Fibroblast of lung (primary cell): ENCODE measurements at places on chromosomes 3 and 15.

GRCh38 chr3:141383555-141384129 is 15.3 kb downstream of the ZBTB38 start:
- peak; percentile 95 for DNase-seq

GRCh38 chr3:59082106-59082505 is 32.3 kb upstream of the CFAP20DC start:
- no peak for DNase-seq

- DNase-seq: peak; percentile 93
Observed at GRCh38 chr3:41317718-41318117, 118.4 kb downstream of the CTNNB1 start.

DNA sequence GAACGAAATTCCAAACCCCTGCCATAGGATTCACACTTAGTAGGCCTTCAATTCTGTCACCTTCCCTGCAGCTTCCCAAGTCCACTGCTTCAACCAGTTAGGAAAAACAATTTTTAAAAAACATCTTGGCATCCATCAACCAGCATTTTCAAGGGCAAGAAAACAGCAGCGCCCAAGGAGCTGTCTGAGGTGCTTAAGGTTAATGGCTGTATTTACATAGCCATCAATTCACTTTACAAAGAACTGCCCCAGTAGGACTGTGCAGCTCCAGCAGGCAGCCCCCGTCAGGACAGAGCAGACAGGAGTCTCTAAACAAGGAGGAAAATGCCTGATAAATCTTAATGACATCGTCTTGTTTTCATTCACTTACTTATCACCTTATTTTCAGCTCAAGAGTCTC is 13.3 kb downstream of the TAFA4 start:
- peak; percentile 2 for DNase-seq

DNA sequence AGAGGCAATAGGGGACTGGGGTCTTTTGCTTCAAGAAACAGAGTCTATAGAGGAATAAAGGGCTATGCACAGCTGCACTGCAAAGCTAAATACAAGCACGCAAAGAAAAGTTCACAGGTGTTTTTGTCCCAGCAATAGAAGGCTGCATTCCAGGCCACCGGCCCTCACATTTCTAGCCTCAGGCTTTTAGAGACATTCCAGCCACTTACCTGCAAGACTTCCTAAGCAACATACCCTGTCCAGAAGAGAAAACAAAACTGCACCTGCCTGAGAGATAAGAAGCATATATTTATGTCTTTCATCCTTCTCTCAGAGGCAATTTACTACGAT is 220.5 kb downstream of the OPA1 start:
- no peak for DNase-seq

DNA sequence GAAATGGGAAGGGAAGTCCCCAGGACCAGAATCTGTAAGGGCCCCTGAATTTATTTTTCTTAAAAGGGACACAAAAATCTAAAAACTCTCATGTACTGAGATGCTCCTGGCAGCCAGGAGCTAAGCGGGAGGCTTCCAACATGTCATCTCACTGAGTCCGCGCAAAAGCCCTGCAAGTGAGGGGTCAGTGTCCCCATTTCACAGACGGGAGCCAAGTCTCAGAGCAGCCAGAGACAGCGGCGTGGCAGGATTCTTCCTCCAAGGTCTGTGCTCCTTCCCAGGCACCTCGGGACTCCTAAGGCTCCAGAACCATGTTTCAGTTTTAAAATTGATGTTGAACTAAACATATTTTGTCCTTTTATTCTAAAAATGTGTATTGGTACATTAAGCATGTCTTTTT is 114.8 kb downstream of the ADCY5 start:
- no peak for DNase-seq

DNA sequence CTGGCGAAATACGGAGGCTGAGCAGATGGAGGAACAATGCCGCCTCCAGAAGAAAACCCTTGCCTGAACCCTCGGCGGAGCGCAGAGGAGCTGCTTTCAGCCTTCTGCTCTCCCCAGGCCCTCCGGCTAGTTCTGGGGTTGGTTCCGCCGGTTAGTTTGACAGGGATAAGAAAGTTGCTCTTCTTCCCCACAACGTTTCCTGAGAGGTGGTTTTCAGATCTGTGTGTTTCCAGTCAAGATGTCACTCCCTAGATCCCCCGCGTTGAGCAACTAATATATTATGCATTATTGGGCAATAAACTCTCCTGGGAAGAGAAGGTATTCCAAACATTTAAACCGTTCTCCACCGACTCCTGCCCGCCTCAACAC is 551 bp downstream of the NLGN1 start:
- DNase-seq: no peak

DNA sequence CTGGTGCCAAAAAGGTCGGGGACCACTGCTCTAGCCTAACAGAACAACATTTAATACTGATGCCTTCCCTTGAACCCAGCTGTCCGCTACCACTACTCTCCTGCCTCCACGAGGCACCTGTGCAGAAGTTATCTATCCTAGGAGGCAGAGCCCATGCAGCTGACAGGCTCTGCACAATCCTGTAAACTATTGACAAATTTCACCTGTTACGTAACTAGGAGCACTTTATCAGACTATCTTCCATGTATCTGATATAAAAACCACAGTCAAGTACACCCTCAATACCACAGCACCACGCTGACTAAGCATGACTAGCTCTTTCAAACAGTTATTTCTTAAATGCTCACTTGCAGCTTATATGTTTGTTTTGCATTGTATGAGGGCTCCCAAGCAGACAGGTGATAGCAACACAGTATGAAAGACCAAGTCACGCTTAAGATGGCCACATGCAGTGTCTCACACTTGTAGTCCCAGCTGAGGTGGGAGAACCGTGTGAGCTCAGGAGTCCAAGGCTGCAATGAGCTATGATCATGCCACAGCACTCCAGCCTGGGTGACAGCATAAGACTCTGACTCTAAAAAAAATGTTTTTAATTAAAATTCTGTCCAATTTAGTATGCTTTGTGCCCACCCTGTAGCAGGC is 4.5 kb upstream of the IL17RC start:
- peak; percentile 56 for DNase-seq

- no peak for DNase-seq
Observed at GRCh38 chr15:29570121-29570947, 251.9 kb downstream of the TJP1 start.

DNA sequence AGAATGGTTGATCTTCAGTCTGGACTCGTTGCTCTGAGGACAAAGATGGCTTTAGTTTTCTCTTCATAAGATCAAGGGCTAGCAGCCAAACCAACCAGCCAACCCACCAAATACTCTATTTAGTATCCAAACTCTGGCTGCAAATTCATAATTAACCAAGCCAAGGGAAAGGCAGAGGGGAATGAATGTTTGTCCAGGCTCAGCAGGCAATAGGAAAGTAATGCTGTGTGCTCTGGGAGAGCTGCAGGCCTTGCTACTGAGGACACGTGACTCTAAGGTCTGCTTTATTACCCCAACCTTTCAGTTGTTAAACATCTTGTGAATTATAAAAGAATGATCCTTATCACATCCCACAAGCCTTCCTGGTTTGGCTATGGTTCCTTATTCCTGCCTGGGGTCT is 52.3 kb upstream of the GALNT15 start:
- peak; percentile 50 for DNase-seq

DNA sequence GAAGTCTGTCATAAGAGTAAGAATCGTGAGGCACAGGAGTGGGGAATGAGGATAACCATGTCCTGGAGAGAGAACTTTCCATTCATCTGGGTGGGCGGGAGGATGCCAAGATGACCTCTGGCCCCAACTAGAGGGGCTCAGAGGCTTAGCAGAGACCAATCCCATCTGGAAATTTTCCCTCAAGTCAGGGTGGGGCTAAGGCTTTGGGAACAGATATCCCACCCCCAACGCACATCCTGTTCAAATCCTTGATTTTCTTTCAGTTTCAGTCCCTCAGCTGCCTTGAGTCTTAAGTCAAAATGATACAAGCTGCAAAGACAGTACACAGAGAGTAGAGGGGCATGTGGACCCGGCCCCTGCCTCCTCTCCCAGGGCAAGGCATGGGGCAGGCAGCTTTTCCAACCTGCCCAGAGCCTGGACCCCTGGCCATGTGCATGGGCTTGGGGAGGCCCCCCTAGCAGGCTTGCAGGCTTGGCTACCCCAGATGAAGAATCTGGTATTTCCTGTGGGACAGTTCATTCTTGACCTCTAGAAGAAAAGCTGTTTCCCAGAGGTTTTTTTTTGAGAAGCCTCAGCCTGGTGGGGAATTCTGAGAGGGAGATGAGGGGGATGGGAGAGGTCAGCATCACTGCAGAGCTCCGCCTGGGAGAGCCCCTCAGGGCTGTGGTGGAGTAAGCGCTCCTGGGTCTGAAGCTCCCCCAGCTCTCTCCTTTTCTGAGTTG is 109.7 kb upstream of the HACD2 start:
- no peak for DNase-seq

GRCh38 chr3:111627092-111627491 is 31.9 kb upstream of the ZBED2 start:
- DNase-seq: peak; percentile 23

DNA sequence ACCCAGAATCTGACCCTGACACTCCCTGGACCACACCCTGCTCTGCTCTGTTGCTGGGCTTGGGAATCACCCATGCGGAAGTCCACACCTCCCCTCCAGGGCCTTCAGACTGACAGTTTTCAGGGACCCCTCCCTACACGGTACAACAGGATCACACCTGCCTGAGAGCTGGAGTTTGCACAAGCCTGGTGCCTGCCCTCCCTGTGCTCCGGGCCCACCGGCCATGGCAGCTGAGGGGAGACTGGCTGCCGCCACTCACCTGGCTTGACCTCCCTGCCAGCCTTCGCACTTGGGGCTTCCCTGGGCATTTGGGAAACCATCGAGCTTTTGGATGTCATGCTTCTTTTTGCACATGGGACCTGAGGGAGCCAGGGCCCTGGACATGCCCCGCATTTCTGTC is 95.9 kb upstream of the ANKRD34C start:
- DNase-seq: no peak

DNA sequence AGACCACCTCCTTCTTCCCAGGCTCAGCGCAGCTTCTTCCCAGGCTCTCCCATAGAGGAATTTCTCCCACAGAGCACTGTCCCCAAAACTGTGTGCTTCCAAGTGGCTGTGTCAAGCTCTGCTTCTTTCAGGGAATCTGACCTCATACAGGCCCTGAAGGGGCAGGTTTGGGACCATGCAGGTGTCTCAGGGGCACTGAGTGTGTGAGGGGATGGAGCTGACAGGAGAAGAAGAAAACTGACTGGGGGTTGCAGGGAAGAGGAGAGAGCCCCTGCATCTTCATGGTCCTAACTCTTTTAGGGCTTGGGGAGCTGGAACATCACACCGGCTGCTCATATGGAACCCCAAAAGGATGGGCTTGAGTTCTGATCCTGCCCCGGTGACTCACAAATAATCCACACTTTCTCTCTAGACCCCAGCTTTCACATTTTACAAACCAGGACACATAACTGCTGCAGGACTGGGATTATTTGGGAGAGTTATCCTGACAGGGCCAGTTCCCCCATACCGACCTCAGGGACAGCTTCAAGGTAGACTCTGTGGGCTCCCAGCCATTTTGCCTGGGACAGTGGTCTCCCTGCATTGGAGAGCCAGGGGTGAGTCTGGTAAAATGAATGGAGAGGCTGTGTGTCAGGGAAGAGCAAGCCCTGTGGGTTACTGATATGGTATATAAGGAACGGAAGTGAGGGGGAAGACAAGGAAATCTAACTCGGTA is 316.1 kb downstream of the TLE3 start:
- DNase-seq: no peak

GRCh38 chr3:21785765-21786437 is 34.9 kb upstream of the ZNF385D start:
- no peak for DNase-seq

GRCh38 chr3:24480497-24480896 is 14.2 kb downstream of the THRB start:
- DNase-seq: no peak

DNA sequence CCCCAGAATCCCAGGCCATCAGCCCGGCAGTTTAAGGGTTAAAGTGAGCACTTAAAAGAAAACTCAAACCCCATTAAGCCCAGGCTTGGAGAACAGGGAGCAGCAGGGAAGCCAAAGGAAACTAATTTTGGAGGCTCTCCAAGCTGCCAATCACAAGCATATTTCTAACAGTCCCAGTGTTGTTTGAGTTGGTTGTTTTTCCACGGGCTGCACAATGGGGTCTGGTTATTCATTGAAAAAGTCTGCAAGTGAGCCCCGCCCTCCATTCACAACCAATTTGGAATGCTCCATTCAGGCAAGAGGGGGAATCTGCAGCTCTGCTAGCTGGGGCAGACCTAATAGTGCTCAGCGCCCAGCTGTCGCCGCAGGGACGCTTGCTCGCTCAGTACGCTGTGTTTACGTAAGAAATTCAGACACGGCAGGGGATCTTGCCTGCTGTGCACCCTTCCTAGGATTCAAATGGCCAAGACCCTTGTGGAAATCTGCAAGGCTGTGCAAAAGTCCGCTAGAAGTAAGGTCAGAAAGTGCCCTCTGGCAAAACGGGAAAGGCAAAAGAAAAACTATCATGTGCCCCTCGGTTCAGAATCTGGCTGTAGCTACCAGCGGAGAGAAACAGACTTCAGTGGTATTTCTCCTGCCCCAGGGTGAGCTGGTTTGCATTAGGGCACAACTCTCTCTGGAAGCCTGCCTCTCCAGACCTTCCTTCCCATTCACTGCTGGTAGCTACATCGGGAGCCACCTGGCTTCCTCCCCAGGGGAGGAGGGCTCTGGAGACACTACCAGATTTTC is 11.0 kb downstream of the ETV5 start:
- peak; percentile 88 for DNase-seq

DNA sequence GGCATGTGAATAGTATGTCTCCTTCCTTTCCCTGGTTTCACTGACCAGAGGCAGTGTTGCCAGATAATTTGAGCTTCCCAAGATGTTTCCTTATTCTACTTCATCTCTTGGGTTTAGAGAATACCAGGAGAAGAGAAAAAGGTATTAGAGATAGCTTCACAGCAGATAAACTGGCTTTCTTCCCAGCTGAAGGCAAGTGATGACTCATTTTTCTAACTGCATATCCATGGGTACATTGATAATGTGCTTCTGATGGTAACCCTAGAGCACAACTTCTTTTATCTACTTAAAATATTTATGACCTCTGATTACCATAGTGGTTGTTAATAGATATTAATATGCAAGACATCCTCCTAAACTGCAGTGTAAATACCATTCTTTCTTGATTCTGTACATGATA is 34.6 kb upstream of the CMTM8 start:
- DNase-seq: peak; percentile 26

DNA sequence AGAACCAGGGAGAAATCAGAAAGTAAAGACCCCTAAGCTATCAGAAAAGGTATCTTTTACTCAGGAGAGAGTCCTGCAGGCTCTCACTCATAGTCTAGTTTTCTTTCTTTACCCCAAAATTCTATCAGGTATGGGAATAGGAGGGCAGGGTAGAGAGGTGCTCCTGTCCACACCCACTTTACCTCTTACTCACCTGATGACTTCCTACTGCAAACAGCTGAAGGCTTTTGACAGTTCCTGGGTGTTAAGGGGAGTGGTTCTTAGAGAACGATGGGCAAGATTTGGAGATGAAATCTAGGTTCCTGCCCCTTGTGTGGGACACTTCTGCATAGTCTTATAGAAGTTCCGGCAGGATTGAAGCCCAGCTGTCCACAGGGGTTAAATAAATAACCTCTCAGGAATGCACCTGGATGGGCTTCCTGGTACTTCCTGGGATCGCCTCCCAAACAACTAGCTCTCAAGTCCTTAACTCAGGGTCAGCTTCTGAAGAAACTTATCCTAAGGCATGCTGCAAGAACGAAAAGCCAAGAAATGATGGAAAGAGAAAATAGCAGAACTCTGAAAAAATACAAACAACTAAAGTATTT is 10.8 kb upstream of the TNFAIP8L3 start:
- DNase-seq: no peak

GRCh38 chr3:140472306-140473020 is 205.4 kb upstream of the TRIM42 start:
- peak; percentile 17 for DNase-seq

- no peak for DNase-seq
Observed at GRCh38 chr15:57681011-57681410, 25.5 kb upstream of the POLR2M start.
